Daoy (cell line): ENCODE measurements at places on chromosomes 12 and 14. TPM values are rescaled to one million over a fixed set of nuclear protein-coding genes. Genes with fewer than 3 reads are reported as not detected.

The TMEM263 gene
- total RNA-seq, result 56.6 and 58.5 TPM in 2 replicates

The PRH2 gene
- not detected in 2 replicates for total RNA-seq

The KRT79 gene
- total RNA-seq, result 0.57 and 2.6 TPM in 2 replicates

The LYZ gene
- not detected in 2 replicates for total RNA-seq
